HAP-1 (cell line): ENCODE measurements at places on chromosomes 12 and 14.

GRCh38 chr12:119721306-119721705 is 53.4 kb downstream of the PRKAB1 start:
- DNase-seq = no peak

DNA sequence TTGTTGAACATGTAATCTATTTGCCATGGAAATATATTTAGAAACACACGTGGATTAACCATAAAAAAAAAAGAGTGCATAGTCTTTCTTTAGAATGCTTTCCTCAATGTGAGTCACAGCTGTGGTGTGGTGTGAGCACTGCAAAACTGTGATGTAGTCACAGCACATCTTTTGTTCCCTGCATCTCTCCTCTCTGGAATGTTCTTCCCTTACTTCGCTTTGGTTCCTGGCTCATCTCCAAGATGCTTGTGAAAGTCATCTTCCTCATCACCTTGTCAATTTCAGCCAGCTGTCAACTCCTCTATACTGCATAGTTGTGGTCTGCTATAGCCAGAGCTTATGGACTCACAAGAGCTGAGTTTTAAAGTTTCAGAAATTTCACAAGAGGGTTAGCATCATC is 60.2 kb downstream of the STAB2 start:
- no peak for DNase-seq

DNA sequence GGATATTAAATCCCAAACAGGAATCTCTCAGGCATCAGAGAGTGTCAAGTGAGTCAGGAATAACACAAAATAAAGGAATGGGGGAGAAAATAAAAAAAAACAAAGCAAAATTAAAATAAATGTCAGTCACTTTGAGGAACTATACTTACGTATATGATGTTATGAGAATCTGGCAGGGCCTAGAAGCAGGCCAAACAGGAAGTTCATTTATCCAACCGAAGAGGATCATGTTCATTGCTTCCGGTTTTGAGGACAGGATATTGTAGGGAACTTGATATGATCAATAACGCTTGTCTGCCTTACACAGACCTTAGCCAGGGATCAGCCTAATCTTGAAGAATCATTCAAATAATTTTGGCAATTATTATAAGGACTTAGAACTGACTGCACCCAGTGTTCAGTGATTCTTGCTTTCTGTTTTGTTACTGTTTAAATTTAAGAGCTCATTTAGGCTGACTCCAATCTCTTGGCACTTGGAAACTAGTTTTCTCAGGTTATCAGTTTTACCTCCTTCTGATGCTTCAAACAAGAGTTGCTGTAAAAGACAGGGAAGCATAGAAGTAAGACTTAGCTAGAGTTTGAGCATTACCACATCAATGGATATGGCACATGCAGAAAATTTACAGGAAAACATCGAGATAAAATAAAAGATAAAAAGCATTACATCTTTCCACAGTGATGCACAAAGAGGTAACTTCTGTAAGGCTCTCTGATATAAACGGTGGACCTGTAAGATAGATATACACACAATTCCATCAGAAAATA is 53.4 kb downstream of the ZFC3H1 start:
- DNase-seq = no peak

DNA sequence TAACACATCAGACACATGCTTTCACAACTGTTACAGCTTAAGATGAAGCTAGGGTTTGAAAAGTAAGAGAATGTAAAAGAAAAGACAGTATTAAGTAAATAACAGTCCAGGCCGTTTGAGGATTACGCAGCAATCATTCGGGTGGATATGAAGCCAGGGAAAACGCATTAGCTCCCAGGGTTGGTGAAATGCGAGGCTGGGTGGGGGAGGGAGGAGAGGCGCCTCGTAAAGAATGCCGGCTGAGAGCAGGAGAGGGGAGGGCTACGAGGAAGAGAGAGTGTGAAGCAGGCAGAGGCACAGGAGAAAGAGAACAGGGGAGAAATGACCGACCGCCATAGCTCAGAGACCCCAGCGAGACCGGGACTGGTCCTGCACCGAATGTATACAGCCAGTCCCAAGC is 73.0 kb downstream of the IQSEC3 start:
- DNase-seq = peak; percentile 21

GRCh38 chr14:101497684-101498525 is 63.4 kb upstream of the DIO3 start:
- no peak for DNase-seq

DNA sequence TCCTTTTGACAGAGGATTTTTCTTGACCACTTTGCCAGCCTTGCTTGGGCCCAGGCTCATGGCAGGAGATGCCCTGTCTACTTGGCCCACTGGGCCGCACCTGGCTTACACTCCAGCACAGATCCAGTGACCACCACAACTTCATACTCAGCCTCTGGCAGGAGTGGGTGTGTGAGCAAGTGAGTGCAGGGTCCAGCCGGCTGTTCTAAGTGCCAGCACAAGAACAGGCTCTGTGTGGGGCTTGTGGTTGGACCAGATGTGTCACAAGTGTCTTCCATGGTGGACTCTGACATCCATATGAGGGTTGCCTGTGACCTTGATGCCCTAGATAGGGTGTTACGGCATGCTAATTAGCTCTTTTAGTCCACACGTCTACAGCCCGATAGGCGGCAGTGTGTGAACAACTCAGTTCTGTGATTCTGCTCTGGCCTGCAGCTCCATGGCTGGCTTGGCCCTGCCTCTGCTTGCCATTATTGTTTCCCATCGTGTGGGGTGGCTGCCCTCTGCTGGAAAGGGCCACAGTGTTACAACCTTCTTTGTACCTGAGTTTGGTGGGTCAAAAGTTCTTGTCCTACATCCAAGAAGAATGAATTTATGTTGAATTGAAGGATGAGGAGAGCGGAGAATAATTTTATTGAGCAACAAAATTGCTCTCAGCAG is 1089.1 kb downstream of the SLC6A15 start:
- DNase-seq = peak; percentile 63

GRCh38 chr14:79278286-79278797 is 933.0 kb downstream of the DIO2 start:
- no peak for DNase-seq

DNA sequence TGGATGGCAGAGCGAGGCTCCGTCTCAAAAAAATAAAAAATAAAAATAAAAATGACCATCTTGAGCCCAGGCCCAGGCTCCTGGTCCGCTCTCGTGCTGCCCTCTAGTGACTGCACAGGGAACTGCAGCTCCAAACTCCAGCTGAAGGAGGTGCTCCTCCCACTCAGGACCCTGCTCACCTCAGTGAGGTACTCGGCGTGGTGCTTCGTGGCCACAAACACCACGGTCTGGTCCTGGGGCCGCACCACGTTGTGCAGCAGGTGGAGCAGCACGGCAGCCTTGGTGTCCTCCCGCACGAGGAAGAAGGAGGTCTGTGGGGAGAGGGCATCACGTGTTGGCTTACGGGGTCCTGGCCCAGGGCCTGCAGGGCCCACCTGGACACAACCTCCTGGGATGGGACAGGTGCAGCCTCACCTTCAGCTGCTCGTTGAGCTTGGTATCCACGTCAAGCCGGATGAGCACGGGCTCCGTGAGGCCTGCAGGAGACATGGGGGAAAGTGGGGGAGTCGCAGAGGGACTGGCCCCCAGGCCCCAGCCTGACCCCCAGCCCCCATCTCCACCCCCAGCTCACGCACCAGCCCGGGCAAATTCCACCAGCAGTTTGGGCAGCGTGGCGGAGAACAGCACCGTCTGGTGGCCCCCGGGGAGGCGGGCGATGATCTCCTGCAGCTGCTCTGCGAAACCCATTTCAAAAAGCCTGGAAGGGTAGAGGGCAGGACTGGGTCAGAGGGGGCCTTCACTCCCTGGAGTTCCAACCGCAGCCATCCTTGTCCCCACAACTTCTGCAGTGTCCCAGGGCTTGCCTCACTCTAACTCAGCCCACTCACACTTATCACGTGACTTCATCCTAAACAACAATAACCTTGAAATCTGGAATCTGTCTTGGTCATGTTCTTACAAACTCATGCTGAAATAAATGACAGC is 10.6 kb downstream of the DDX54 start:
- no peak for DNase-seq

DNA sequence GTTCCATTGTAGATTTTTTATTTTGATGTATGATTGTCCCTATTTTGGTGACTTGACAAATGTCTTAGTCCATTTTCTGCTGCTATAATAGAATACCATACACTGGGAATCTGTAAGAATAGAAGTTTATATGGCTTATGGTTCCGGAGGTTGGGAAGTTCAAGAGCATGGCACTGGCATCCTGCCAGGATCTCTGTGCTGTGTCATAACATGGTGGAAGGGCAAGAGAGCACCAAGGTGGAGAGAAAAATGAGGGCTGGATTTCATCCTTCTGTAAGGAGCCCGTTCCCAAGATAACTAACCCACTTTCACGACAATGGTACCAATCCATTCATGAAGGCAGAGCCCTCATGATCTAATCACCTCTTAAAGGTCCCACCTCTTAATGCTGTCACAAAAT is 176.7 kb downstream of the TMEM132D start:
- no peak for DNase-seq

DNA sequence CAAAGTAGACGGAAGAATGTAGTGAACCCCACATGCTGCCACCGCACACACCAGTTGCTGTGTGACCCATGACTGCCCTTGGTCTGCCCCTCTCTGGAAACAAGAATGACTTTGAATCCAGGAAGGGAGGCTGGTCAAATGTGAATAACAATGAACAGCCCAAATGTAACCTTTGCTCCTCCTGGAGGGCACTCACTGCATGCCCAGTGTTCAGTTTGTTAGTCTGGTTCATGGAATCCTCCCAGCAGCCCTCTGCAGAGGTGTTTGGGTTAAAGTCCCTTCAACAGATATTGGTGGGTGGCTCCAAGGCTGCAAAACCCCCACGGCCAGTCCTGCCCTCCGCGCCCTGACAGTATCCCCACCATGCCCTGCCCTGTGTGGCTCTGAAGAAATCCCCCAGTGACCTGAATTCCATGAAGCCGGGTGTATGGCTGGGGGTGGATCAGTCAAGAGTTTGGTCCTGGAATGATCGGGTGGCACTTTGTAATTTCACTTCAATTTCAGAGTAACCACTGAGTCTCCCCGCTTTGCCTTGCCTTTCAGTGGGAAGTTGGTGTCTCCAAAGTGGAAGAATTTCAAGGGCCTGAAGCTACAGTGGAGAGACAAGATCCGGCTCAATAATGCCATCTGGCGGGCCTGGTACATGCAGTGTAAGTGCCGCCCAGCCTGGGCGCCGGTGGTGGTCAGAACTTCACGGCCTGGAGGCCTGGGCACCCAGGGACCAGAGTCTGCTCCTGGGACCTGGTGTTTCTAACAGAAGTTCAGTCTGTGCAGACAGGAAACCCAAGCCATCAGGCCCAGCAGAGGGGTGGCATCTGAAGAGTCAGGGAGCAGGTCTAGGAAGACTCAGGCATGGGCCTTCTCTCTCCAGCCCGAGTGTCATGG is 47.1 kb downstream of the IL31 start:
- no peak for DNase-seq

DNA sequence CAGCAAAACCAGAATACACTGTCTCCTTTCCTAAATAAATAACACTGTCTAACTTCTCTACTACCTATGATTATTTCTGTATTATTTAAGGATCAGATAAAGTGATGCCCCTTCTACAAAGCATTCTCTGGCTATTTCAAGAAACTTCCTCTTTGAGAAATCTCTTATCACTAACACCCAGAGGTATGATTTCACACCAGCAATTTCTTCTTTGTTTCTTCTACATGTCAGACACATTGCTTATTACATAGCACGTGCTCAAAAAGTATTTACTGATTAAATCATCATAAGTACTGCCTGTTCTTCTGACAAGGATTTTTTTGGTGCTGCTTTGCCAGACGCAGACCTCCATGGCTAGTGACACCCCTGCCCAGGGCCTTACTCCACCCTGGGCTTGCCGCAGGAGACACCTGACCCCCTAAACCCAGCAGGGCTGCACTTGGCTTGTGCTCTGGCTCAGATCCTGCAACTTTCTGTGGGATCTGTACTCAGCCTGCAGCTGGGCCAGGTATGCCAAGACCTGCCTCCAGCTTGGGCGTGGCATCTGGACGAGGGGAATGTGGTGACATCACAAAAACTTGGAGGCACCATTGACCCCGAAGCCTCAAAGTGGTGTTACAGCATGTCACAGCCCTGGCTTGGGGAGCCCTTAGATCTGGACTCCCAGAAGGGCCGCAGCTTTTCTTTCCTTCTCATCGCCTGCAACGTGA is 15.4 kb upstream of the HIGD1C start:
- no peak for DNase-seq

GRCh38 chr12:29961231-29961630 is 177.5 kb upstream of the TMTC1 start:
- DNase-seq = no peak

GRCh38 chr12:38282886-38283285 is 33.7 kb upstream of the ALG10B start:
- DNase-seq = no peak

- DNase-seq = no peak
Observed at GRCh38 chr12:104602896-104603295, 146.1 kb downstream of the CHST11 start.
